ENCODE measurements at places on chromosomes 5 and 9. TPM values are rescaled to one million over a fixed set of nuclear protein-coding genes. Genes with fewer than 3 reads are reported as not detected.
A peak's percentile ranks its signal among the peaks of the same experiment; 100 is the strongest.

The CD274 gene
- 1.6 TPM for total RNA-seq

The SEMA5A gene
- total RNA-seq: 35.4 TPM

The PAEP gene
- not detected for total RNA-seq

The NR3C1 gene
- 51.1 TPM for total RNA-seq

The PCDH1 gene
- total RNA-seq: 72.7 TPM

The ZFP37 gene
- 2.9 TPM for total RNA-seq

The CETN3 gene
- 11.8 TPM for total RNA-seq

The PCDHGA1 gene
- 1.2 TPM for total RNA-seq

The SYNPO gene
- 6.3 TPM for total RNA-seq

The DIPK1B gene
- total RNA-seq: 5.6 TPM

The LYSMD3 gene
- 19.3 TPM for total RNA-seq

The PLPP6 gene
- total RNA-seq: 8.8 TPM

The ABHD17B gene
- total RNA-seq: 23.3 TPM

The ROPN1L gene
- total RNA-seq: 0.29 TPM

The FRRS1L gene
- total RNA-seq: 2.0 TPM

- no peak for DNase-seq
- no peaks in the 10 kb centered on the region for H3K4me1 ChIP-seq
- peak overlapping the region; percentile 8 for H3K27ac ChIP-seq
- H3K36me3 ChIP-seq: no peaks in the 10 kb centered on the region
- no peaks in the 10 kb centered on the region for H3K27me3 ChIP-seq
Observed at GRCh38 chr9:99030092-99030511, 74.8 kb upstream of the TGFBR1 start.

GRCh38 chr9:136658849-136659535 lies 3.7 kb upstream of the EGFL7 start:
- no peaks in the 10 kb centered on the region for H3K36me3 ChIP-seq
- peaks cover 70% of the 10 kb centered on the region for H3K27me3 ChIP-seq
- H3K4me3 ChIP-seq: peak overlapping the region; percentile 31
- H3K27ac ChIP-seq: peak overlapping the region; percentile 87

DNA sequence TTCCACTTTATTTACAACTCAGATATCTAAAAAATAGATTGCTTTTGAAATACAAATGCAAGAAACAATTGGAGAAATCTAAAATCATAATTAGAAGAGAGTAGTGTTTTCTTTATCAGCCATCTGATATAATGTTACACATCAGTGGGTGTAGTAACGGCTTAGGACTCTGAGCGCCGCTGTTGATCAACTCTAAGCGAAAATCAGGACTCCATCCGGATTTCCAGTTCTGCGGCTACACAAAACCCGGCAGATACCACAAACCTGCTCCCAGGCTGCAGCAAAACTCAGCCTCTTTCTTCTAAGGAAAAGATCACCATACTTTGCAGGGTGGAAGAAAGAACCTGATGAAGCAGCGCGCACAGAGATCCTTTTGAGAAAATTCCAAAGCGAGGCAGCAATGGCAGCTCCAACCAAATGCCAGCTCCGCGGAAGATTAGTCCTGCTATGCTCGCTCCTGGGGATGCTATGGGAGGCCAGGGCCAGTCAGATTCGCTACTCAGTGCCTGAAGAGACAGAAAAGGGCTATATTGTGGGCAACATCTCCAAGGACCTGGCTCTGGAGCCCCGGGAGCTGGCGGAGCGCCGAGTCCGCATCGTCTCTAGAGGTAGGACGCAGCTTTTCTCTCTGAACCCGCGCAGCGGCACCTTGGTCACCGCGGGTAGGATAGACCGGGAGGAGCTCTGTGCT lies at the start of gene PCDHGA9:
Gene PCDHGA9, plus strand, starts transcription at position 226 of the 691 bp plus-strand sequence. Its CDS starts 175 bp downstream, at position 401.
- H3K27ac ChIP-seq: peak within 1 kb of the TSS; percentile 0
- H3K36me3 ChIP-seq: no peaks in the 10 kb centered on the region
- no peaks in the 10 kb centered on the region for H3K27me3 ChIP-seq
- peak within 1 kb of the TSS; percentile 35 for H3K4me3 ChIP-seq

GRCh38 chr5:158940977-158941376 lies 158.7 kb downstream of the EBF1 start:
- H3K4me1 ChIP-seq: no peaks in the 10 kb centered on the region
- H3K4me3 ChIP-seq: no peak overlapping the region
- no peak overlapping the region for H3K27ac ChIP-seq

DNA sequence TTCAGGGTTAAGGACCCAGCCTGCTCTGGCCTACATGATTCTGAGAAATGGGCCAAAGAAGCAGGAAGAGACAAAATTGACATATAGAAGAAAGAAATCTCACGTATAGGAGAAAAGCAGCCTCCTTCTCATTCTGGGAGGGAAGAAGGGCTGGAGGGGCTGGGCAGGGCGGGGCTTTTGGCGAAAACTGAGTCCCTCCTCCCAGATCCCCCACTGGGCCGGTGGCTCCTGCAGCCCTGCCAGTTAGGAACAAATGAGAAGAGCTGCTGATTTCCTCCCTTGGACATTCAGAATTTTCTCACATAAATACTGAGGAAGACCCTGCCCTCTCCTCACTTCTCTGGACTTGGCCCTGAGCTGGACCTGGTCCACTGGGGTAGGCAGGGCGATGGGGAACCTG lies at the start of gene WNT8A:
Gene WNT8A, plus strand, starts transcription at position 332 of the 400 bp plus-strand sequence. CDS start 95 bp downstream, outside the sequence.
- no peak for DNase-seq
- H3K36me3 ChIP-seq: no peaks in the 10 kb centered on the region
- H3K4me1 ChIP-seq: no peaks in the 10 kb centered on the region
- H3K4me3 ChIP-seq: no peak within 1 kb of the TSS
- H3K27me3 ChIP-seq: no peaks in the 10 kb centered on the region

DNA sequence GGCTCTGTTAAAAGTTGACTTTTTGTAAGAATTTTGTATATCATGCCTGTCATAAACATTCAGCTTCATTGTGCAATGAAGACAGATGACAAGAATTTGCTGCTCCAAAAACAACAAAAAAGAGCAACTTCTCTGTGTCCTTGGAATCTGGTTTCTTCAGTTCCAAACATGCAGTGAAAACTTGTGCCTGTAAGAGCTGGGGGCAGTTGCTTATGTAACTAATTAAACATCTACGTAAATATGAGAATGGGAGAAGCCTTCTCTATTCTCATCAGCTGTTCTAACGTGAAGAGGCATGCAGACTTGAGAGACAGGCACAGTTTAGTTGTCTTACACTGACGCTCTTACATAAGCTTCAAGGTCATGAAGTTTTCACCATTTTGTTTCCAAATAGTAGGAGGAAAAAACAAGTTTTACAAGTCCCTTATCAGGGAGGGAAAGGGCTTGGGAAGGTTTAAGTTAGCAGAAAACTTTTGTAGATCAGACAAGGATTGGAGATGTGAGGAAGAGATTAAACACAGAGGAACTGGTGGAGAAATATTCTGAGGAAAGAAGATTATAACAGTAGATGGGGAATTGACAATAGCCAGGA lies 170.4 kb downstream of the RFK start:
- H3K27me3 ChIP-seq: no peaks in the 10 kb centered on the region
- H3K4me1 ChIP-seq: no peaks in the 10 kb centered on the region
- no peak for DNase-seq
- no peaks in the 10 kb centered on the region for H3K36me3 ChIP-seq
- no peak overlapping the region for H3K27ac ChIP-seq
- H3K4me3 ChIP-seq: no peak overlapping the region

GRCh38 chr5:124079062-124079461 lies 567.1 kb downstream of the CSNK1G3 start:
- no peak for DNase-seq
- no peaks in the 10 kb centered on the region for H3K36me3 ChIP-seq
- no peak overlapping the region for H3K4me3 ChIP-seq
- no peaks in the 10 kb centered on the region for H3K4me1 ChIP-seq
- no peaks in the 10 kb centered on the region for H3K27me3 ChIP-seq

GRCh38 chr5:117235786-117236185 lies 661.2 kb upstream of the SEMA6A start:
- no peaks in the 10 kb centered on the region for H3K27me3 ChIP-seq
- no peaks in the 10 kb centered on the region for H3K4me1 ChIP-seq
- H3K36me3 ChIP-seq: no peaks in the 10 kb centered on the region
- H3K27ac ChIP-seq: no peak overlapping the region

- H3K27me3 ChIP-seq: no peaks in the 10 kb centered on the region
- no peak overlapping the region for H3K27ac ChIP-seq
- no peaks in the 10 kb centered on the region for H3K36me3 ChIP-seq
- H3K4me1 ChIP-seq: no peaks in the 10 kb centered on the region
Observed at GRCh38 chr5:91632871-91633270, 249.8 kb upstream of the ARRDC3 start.

GRCh38 chr5:122319897-122320296 lies 7.9 kb downstream of the SNCAIP start:
- H3K27me3 ChIP-seq: no peaks in the 10 kb centered on the region
- no peaks in the 10 kb centered on the region for H3K36me3 ChIP-seq
- no peaks in the 10 kb centered on the region for H3K4me1 ChIP-seq

GRCh38 chr5:111685969-111686368 lies 71.0 kb downstream of the NREP start:
- H3K4me3 ChIP-seq: no peak overlapping the region
- no peaks in the 10 kb centered on the region for H3K27me3 ChIP-seq
- H3K27ac ChIP-seq: no peak overlapping the region
- no peak for DNase-seq

DNA sequence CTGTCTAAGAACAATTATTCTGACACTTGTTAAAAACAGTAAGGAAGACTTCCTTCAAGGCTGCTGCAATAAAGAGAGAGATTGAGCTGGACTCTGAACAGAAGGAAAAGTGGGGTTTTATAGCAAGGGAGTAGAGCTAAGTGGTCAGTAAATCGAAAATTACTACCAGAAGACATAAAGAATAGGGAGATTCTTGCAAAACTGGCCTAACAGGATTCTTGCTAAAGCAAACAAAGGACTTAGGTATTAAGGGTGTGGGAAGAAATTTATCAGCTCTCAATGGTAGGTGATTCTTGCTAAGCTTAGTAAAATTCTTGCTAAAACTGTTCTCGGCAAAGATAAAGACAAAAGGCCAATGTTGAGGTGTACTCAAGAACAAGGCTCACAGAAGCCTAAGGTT lies 300.5 kb downstream of the SLCO4C1 start:
- no peaks in the 10 kb centered on the region for H3K27me3 ChIP-seq
- no peaks in the 10 kb centered on the region for H3K4me1 ChIP-seq
- H3K36me3 ChIP-seq: no peaks in the 10 kb centered on the region
- DNase-seq: no peak
- no peak overlapping the region for H3K27ac ChIP-seq

- no peak overlapping the region for H3K4me3 ChIP-seq
- H3K27ac ChIP-seq: no peak overlapping the region
- H3K27me3 ChIP-seq: no peaks in the 10 kb centered on the region
- no peak for DNase-seq
- H3K36me3 ChIP-seq: no peaks in the 10 kb centered on the region
- no peaks in the 10 kb centered on the region for H3K4me1 ChIP-seq
Observed at GRCh38 chr5:41707853-41708603, 162.2 kb downstream of the OXCT1 start.

GRCh38 chr5:142678529-142678928 lies 7.4 kb downstream of the FGF1 start:
- no peaks in the 10 kb centered on the region for H3K27me3 ChIP-seq
- no peak overlapping the region for H3K27ac ChIP-seq
- H3K36me3 ChIP-seq: no peaks in the 10 kb centered on the region
- no peak overlapping the region for H3K4me3 ChIP-seq
- H3K4me1 ChIP-seq: no peaks in the 10 kb centered on the region

DNA sequence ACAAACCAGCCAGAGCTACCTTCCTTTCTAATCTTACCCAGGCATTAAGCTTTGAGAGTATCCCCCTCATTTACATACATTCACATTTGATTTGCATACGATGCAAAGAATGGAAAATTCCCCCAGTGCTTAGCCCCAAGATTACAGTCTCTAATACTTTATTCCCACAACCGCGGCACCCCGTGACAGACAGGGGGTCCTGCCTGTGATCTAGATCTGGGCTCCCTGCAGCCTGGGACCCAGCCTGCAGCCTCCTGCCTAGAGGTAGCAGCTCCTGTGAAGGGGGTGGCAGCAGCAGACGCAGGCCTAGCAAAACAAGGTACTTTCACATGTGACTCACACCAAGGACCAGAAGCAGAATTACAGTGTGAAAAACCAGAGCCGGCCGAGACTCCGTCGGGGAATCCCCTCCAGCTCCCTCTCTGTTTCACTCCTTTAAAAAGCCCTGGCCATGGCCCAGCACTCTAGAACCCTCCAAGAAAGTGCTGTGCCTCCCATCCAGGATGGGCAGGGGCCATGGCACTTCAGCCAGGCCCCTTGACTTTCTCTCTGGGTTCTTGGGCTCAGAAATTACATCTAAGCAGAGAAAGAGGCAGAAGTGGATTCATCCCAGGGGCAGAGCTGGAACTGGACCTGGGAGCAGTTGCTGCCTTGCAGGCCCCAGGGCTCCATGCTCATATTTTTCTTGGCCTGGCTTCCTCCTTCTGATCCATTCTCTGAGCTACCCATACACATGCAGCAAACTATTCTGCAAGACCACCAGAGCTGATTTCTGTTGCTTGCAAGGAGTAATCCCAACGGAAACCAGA lies 14.0 kb upstream of the TCF7 start:
- H3K4me3 ChIP-seq: no peak overlapping the region
- H3K27me3 ChIP-seq: no peaks in the 10 kb centered on the region
- peaks cover 5% of the 10 kb centered on the region for H3K4me1 ChIP-seq
- peak overlapping the region; percentile 62 for H3K27ac ChIP-seq

- H3K27me3 ChIP-seq: no peaks in the 10 kb centered on the region
- DNase-seq: no peak
- H3K27ac ChIP-seq: no peak overlapping the region
- no peak overlapping the region for H3K4me3 ChIP-seq
- H3K36me3 ChIP-seq: no peaks in the 10 kb centered on the region
Observed at GRCh38 chr9:114484854-114485443, 20.3 kb downstream of the WHRN start.

DNA sequence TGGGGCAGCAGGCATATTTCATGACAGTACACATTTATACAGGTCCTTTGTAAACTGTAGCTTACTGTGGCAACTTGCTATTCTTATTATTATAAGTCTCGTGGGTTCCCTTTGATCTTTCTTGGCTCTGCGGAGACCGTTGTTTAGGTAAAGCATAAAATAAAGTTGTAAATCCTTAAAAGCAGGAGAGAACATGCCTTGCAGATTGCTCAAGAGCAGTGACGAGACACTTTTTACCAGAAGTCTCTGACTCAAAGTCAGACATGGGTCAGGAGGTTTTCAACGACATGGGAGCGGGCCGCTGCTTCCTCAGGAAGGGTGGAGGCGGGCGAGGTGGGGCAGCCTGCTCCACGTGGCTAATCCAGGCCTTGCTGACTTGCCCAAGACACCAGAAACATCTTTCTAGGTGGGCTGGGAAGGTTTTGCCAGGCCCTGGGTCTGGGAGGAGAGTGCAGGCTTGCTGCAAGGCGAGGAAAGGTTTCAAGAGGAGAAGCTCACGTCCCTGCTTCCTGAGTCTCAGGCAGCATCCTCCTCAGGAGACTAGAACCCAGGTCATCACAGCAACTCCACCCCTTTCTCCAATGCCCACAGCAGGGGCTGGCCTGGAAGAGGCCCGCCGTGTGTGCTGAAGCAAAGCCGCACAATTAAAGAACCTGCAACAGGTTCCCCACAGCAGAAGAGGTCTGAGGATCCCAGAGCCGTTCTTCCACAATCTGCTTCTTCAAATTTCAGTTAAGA lies 6.5 kb downstream of the TBC1D2 start:
- H3K4me1 ChIP-seq: peaks cover 6% of the 10 kb centered on the region
- no peaks in the 10 kb centered on the region for H3K27me3 ChIP-seq
- H3K27ac ChIP-seq: peak overlapping the region; percentile 68
- DNase-seq: no peak

- no peaks in the 10 kb centered on the region for H3K36me3 ChIP-seq
- no peak overlapping the region for H3K27ac ChIP-seq
- H3K4me1 ChIP-seq: no peaks in the 10 kb centered on the region
- DNase-seq: no peak
Observed at GRCh38 chr9:3479514-3480352, 46.1 kb downstream of the RFX3 start.

Measured in breast epithelium (tissue), 4 donors.